ENCODE measurements at places on chromosomes 3 and 15.

- DNase-seq, result no peak
Observed at GRCh38 chr15:89019436-89019835, 68.8 kb upstream of the ABHD2 start.

DNA sequence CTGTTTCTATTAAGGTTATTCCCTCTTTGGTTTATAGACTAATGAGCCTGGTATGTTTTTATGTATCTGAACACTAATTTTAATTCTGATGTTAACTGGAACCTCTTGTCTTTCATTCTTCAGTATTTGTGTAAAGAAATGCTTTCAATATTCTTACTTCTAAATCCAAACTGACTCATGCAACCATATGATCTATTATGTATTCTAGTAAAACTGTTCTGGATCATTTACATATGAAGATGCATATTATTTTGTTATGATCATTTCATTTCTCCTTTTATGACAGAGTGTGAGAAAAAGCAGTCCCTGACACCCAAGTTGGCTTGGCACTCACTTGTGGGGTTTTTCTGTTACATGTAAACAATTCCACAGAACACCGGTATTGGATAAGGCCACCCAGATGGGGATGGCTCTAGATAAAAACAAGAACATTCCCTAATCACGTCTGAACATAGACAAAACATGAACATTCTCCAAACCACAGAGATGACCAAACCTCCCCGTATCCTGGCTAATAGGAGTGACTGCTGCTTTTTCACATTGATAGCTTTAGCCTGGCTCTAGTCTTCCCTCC, 72.2 kb upstream of the EPHB3 start:
- DNase-seq, result no peak

DNA sequence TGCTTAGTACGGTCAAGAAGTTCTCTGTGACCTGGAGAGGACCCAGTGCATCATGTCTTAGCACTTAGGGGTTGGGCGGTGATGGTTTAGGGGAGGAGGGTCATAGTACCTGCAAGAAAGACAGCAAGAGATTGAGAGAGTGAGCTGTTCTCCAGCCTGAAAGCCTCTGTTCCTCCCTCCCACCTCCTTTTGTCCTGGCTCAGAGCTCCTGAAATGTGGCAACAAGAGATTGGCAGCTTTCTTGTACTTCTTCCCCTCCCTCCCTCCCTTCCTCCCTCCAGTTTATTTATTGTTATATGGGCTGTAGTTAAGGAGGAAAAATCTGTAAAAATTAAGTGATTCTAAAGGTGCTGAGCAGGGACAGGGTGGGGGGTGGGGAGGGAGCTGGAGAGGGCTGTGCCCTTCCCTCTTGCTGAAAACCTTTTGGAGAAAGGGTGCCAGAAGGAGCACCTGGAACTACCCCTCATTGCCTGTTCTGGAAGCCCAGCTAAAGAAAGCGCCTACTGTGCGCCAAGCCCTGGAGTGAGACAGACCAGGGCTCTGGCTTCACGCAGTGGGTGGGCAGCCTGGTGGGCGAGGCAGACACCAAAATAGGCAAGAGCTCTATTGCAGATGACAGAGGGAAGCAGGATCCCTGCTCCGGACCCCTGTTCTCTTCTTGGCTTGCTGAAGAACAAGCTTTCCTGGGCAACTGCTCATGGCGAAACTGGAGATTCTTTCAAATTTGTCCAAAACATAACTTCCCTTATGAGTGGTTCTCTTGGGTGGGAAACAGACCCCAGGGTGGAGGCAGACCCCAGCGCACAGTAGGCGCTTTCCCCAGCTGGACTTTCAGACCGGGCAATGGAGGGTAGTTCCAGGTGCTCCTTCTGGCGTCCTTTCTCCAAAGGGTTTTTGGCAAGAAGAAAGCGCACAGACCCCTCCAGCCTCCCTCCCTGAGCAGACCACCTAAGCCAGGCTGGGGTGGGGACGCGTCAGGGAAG, 35.6 kb downstream of the LINGO1 start:
- no peak for DNase-seq

DNA sequence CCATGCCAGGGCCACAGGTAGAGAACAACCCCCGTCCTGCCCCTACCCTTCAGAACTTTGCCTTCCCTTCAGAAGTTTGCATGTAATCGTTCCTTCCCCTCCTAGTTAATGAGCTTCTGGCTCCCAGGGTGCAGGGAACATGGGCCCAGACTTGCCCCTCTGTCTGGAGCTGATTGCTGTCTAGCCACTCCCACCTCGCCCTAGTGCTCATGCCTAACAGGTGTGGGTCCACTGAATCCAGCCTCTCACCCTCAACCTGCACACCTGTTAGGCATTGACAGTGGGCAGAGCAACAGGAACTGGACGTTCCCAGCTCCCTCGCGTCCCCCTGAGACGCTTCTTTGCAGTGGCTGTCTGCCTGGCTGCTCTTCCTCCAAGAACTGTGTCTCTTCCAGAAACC, 40.3 kb downstream of the WNT5A start:
- DNase-seq, result no peak

- no peak for DNase-seq
Observed at GRCh38 chr3:110384601-110385000, 687.0 kb upstream of the NECTIN3 start.

GRCh38 chr15:66505430-66505811, 295 bp downstream of the ZWILCH start:
- no peak for DNase-seq

DNA sequence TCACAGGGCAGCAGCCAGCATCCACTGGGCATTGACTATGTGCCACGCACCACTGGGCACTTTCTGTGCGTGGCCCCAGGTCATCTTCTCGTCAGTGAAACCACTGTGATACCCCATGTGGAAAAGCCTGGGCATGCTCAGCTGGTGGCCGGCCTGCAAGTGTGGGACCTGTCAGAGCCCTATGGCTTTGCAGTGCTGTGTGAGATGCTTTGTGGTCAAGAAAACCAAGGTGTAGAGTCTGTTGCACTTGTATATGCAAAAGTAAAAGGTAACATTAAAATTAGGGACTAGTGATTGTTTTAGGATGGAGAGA, 69.5 kb downstream of the PGPEP1L start:
- DNase-seq, result no peak

DNA sequence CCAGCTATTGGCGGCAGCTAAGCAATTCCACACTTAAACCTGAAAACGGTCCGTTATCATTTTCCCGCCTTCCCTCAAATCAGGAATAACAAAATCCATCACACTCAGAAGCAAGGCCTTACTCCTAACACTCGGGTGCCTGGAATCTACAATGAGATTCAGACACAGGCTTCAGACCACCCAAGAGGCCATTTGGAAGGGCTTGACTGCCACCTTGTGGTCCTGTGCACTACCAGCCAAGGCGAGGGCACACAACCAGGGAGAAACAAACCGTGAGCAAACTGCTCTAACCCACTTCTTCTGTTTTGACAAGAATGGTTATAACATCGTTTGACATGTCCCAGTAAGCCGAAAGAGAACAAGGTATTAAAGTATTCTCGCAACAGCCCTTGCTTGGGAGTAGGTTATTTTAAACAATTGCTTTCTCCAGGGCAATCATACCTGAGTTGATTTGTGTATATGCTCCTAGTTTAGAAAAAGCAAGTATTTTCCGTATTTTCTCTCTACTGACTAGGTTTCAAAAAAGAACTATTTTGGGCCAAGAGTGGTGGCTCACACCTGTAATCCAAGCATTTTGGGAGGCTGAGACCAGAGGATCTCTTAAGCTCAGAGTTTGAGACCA, 40.1 kb upstream of the TAFA4 start:
- DNase-seq, result no peak

Data from activated T-helper 2 cell treated with anti-CD3 and anti-CD28 coated beads, Interferon-gamma antibody, Interleukin-2, Interleukin-4, amounts not matched to agents 10 μg/mL and 5 μg/mL and 100 μg/mL, durations not matched to agents 14 hours and 24 hours and 36 hours (primary cell).